Activated CD8-positive, alpha-beta memory T cell treated with anti-CD3 and anti-CD28 coated beads, Interleukin-2, amount 10 ng/mL, durations not matched to agents 7 days and 5 days (primary cell): ENCODE measurements at places on chromosomes 16 and 17.
A peak's percentile ranks its signal among the peaks of the same experiment; 100 is the strongest.

DNA sequence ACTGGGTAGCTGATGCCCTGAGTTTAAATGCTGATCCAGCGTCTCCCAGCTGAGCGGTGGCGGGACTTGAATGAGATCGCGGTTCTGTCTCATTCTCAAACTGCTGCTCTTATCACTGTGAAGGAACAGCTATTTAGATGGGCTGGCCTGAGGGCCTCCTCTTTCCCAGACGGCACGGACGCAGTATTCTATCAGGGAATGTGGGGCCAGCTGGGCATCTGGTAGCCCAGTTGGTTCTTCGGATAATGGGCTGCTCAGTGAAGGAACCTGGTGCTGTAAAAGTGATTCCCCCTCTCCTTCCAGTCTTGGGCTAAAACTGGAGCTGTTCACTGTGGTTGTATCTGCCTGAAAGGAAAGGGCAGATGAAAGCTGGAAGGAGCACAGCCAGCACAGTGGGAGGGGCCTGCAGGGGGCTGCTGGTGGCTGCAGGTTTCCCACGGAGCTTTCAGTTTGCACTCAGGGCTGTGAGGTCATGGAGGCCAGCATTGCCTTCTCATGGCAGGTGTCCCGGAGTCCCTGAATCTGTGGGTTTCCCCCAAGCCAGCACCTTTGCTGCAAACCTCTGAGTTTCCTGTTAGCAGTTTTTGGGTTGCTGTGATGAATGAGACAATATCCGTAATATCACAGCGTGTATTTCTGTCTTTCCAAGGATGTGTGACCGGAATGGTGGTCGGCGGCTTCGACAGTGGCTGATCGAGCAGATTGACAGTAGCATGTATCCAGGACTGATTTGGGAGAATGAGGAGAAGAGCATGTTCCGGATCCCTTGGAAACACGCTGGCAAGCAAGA lies 3.6 kb downstream of the IRF8 start:
- H3K4me1 ChIP-seq: peaks cover 48% of the 10 kb centered on the region
- peaks cover 33% of the 10 kb centered on the region for H3K27me3 ChIP-seq
- peak overlapping the region; percentile 50 for H3K4me3 ChIP-seq
- DNase-seq: peak; percentile 81

DNA sequence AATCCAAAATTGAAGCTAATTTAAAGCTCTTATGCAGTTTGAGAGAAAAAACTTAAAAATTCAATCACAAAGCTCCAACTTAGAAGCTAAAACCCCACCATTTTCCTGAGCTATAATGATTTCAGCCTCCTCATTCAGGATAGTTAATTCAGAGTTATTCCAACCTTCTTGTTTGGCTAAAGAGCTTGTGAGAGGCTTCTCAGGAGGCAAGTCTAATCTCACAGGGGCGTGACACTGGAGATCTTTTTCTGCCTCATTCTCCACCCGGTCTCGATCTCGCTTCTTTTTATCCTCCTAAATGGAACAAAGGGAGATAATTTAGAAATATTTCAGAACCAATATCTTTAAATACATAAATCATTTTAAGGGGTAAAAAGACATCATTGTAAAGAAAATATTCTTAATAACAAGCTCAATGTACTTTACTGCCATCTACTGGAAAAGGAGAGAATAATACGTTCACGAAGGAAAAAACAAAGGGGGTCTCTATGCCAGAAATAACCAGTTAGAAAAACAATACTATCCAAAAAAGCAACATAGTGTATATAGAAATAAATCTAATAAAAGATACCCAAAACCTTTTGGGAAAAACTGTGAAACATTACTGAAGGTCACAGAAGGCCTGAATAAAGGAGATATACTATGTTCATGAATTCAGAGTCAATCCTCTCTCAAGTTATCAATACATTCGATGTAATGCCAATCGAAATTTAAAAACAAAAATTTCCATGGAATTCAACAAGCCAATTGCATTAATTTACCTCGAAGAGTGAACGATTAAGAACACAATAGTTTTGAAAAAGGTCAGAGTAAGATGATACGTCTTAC lies 13.9 kb downstream of the BRD7 start:
- H3K4me3 ChIP-seq: no peak overlapping the region
- no peak overlapping the region for H3K27ac ChIP-seq
- no peak for DNase-seq
- H3K4me1 ChIP-seq: peaks cover 11% of the 10 kb centered on the region
- H3K36me3 ChIP-seq: peaks cover 43% of the 10 kb centered on the region

GRCh38 chr16:67237396-67238277 lies 9.6 kb downstream of the FHOD1 start:
- H3K27ac ChIP-seq: no peak overlapping the region
- peaks cover 20% of the 10 kb centered on the region for H3K4me1 ChIP-seq
- DNase-seq: no peak
- no peak overlapping the region for H3K4me3 ChIP-seq

- no peaks in the 10 kb centered on the region for H3K4me1 ChIP-seq
- no peaks in the 10 kb centered on the region for H3K27me3 ChIP-seq
- DNase-seq: no peak
- H3K36me3 ChIP-seq: no peaks in the 10 kb centered on the region
- H3K27ac ChIP-seq: no peak overlapping the region
Observed at GRCh38 chr16:82990155-82990554, 363.4 kb downstream of the CDH13 start.

DNA sequence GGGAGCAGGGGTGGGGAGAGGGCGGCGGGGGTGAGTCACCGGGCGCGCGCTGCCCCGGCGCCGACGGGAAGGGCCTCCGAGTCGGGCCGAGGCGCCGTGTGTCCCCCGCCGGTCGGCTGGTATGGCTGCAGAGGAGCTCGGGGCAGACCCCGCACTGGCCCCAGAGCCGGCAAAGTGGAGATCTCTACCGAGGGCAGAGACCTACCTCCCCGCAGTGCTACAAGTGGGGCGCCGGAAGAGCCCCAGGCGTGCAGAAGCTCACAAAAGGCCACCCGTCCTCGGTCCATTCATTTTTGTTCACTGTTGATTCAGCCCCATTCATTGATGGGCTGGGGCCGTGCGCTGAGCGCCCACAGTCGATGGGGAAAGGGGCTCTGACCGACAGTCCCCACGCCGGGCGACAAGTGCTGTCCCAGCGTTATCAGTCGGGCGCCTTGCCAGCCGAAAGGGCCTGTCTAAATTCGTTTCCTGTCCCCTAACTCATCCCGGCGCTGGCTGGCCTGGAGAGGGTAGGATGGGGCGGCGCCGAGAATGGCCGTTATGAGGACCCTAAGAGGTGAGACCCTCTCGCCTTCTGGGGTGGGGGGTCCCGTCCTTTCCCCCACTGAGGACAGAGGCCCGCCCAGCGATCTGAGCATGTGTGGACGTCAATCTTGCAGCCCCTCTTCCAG lies 709 bp upstream of the ENO3 start:
- peaks cover 26% of the 10 kb centered on the region for H3K4me1 ChIP-seq
- H3K36me3 ChIP-seq: peaks cover 22% of the 10 kb centered on the region
- peak overlapping the region; percentile 79 for H3K4me3 ChIP-seq

DNA sequence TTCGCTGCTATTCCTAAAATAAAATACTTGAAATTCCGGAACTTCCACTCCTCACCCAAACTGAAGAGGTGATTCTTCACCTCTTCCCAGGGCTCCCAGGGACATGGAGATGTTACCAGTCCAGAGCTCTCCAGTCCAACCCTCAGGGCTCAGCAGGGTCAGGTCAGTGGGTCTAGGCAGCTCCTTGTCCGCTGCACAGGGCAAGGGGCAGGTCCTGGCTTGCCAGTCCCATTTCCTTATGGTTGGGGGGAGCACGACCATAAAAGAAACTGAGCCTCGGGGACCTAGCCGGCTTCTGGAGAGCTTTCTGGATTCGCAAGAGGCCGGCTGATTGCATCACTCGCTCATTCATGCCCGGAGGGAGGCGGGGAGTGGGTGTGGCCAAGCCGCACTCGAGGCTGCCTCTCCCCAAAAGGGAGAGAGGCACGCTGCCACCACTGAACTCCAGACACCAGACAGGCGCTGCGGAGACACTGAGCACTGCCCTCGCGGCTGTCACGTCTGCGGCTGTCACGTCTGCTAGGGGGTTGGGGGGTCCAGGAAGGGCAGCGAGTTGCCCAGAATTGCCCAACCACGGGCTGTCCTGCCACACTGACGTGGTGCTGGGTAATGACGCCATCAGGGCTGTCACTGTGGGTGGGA lies 15.8 kb downstream of the SLC7A5 start:
- DNase-seq: peak; percentile 92
- peak overlapping the region; percentile 87 for H3K27ac ChIP-seq
- peak overlapping the region; percentile 30 for H3K4me3 ChIP-seq
- no peaks in the 10 kb centered on the region for H3K27me3 ChIP-seq
- H3K36me3 ChIP-seq: peaks cover 37% of the 10 kb centered on the region
- H3K4me1 ChIP-seq: peaks cover 62% of the 10 kb centered on the region

DNA sequence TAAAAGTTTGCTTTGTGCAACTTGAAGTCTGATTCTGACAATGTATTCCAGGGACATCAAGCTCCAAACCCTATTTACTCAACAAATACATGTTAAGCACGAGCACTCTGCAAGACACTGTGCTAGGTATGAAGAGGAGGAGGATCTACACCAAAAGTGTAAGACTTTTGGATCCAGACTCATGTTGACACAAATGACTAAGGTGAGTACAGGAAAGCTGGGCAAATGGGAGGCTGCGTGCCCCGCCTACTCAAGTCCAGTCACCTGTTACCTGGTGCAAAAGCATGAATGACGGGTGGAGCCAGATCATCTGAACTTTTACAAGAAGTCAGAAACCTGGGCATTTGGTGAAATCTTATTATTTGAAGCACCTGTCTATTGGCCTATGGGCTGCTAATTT lies 120.7 kb downstream of the ABCC12 start:
- H3K36me3 ChIP-seq: no peaks in the 10 kb centered on the region
- peaks cover 2% of the 10 kb centered on the region for H3K27me3 ChIP-seq
- DNase-seq: no peak
- no peaks in the 10 kb centered on the region for H3K4me1 ChIP-seq
- H3K27ac ChIP-seq: no peak overlapping the region

GRCh38 chr16:89786474-89787364 lies 29.7 kb downstream of the FANCA start:
- H3K27me3 ChIP-seq: no peaks in the 10 kb centered on the region
- no peak overlapping the region for H3K4me3 ChIP-seq
- H3K27ac ChIP-seq: peak overlapping the region; percentile 73
- peaks cover 34% of the 10 kb centered on the region for H3K4me1 ChIP-seq
- H3K36me3 ChIP-seq: peaks cover 54% of the 10 kb centered on the region
- DNase-seq: no peak

DNA sequence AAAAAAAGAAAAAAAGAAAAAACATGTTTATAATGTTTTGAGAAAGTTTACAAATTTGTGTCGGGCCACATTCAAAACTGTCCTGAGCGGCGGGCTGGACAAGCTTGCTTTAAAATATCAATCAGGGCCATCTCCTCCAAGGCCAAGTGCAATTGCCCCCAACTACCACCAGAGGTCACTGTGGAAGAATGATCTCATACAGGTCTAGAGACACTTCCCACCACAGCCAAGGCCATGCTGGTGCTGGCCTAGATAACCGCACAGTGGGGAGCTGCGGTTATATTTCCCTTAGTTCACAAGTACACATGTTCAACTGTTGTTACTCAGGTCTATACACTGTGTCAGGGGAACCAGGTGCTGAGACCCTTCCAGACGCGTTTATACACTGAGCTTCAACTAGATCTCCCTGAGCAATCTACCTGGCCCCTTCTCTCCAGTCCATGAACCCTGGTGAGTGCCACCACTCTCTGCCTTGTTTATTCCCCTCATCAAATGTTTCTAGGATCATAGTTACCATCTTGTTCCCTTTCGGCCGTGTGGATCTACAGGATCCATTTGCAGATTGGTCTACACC lies 83.8 kb upstream of the CCL2 start:
- H3K27me3 ChIP-seq: peaks cover 19% of the 10 kb centered on the region
- H3K36me3 ChIP-seq: no peaks in the 10 kb centered on the region
- no peak overlapping the region for H3K27ac ChIP-seq

GRCh38 chr16:50268352-50268751 lies 2.0 kb downstream of the ADCY7 start:
- H3K4me1 ChIP-seq: peaks cover 83% of the 10 kb centered on the region
- peak overlapping the region; percentile 97 for H3K4me3 ChIP-seq
- H3K36me3 ChIP-seq: peaks cover 23% of the 10 kb centered on the region
- DNase-seq: no peak
- peak overlapping the region; percentile 99 for H3K27ac ChIP-seq
- H3K27me3 ChIP-seq: no peaks in the 10 kb centered on the region

GRCh38 chr16:84959784-84960417 lies 51.4 kb downstream of the ZDHHC7 start:
- no peaks in the 10 kb centered on the region for H3K36me3 ChIP-seq
- H3K27me3 ChIP-seq: peaks cover 8% of the 10 kb centered on the region
- no peak overlapping the region for H3K4me3 ChIP-seq
- DNase-seq: no peak
- no peak overlapping the region for H3K27ac ChIP-seq

GRCh38 chr17:67574658-67575293 lies 143.0 kb upstream of the NOL11 start:
- no peak overlapping the region for H3K4me3 ChIP-seq
- no peaks in the 10 kb centered on the region for H3K27me3 ChIP-seq
- peaks cover 5% of the 10 kb centered on the region for H3K4me1 ChIP-seq
- no peak overlapping the region for H3K27ac ChIP-seq

DNA sequence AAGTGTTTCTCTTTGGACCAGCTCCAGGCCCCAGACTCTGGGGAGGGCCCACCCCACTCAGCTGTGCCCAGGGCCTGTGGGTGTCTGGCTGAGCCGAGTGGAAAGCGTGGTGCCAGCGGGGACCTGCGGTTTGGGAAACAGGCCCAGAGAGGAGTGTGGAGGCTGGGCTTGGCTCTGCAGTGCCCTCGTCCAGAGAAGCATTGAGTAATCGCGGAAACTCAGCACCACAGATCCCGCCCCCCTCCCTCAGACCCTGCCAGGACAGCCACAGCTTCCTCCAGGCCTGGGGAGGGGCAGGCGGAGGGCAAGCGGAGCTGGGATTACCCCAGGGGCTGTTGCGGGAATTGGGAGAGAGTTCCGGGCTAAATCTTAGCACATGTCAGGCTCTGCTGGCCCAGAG lies 14.6 kb upstream of the PITPNA start:
- no peaks in the 10 kb centered on the region for H3K27me3 ChIP-seq
- no peak overlapping the region for H3K4me3 ChIP-seq
- no peaks in the 10 kb centered on the region for H3K36me3 ChIP-seq

GRCh38 chr17:71730871-71731270 lies 389.9 kb upstream of the SOX9 start:
- no peak overlapping the region for H3K4me3 ChIP-seq
- no peaks in the 10 kb centered on the region for H3K36me3 ChIP-seq
- H3K4me1 ChIP-seq: no peaks in the 10 kb centered on the region
- H3K27ac ChIP-seq: no peak overlapping the region
- no peak for DNase-seq

DNA sequence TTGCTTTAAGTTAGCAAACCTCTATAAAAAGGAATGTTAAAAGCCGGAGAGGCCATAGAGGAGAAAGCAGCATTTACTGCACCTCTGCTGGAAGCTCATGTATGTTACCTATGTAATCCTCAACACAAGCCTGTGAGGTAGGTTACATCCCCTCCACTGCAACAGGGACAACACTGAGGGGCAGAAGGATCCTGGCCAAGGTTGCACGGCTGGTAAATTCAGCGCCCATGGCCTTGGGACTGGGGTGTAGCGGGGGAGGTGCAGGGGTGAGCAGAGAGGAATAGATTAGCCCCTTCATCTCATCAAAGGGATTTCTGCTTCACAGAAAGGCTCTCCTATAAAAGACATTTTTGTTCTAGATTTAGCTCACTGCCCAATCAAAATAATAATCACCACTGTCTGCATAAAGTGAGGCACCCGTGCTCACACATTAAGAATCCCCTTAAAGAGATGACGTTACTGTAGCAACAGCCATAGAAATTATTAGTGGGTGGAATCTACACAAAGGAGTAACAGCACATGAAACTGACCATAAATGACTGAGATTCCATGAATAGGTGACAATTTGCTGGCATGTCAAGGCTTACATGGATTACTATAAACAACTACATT lies 3.3 kb downstream of the ZCCHC14 start:
- peaks cover 61% of the 10 kb centered on the region for H3K27me3 ChIP-seq
- H3K4me1 ChIP-seq: peaks cover 31% of the 10 kb centered on the region
- DNase-seq: no peak
- no peak overlapping the region for H3K4me3 ChIP-seq
- H3K36me3 ChIP-seq: no peaks in the 10 kb centered on the region
